ENCODE measurements at places on chromosomes 6 and 20.

GRCh38 chr6:80156221-80156620 is 49.8 kb downstream of the BCKDHB start:
- DNase-seq = no peak

GRCh38 chr6:30741063-30741779 is 1.3 kb downstream of the FLOT1 start:
- DNase-seq = no peak

GRCh38 chr6:444653-445275 is 53.2 kb downstream of the IRF4 start:
- DNase-seq = no peak

- no peak for DNase-seq
Observed at GRCh38 chr6:29999416-29999815, 57.1 kb downstream of the HLA-A start.

GRCh38 chr6:66628917-66629316 is 921.9 kb upstream of the EYS start:
- DNase-seq = no peak

Measured in NCI-H2227 treated with DMSO at 0.1 percent for 48 hours (cell line).